ENCODE measurements at places on chromosomes 12 and 14.

- no peak for ATAC-seq
These were observed 129.3 kb upstream of the PTPRQ start for GRCh38 chr12:80314741-80315140.

DNA sequence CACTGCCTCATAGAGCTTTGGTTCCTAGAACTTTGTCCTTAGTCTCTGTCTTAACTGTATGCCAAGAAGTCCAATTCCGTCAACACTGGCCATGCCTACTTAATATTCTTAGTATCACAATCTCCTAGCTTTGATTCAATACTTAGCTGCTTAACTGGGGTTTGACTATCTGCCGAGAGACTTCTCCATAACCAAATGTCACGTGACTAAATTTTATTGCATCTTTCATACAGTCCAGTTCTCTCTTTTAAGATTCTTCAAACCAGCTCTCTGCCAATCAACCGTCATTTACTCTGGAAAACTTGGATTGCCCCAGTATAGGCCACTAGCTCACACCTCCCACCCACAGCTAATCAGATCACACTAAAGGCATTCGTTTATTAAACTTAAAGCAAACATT lies 122.8 kb downstream of the ATXN7L3B start:
- no peak for ATAC-seq

- ATAC-seq, result no peak
These were observed 38.9 kb upstream of the DICER1 start for GRCh38 chr14:95196268-95196667.

- no peak for ATAC-seq
These were observed 365.5 kb downstream of the CCDC91 start for GRCh38 chr12:28555748-28556147.

DNA sequence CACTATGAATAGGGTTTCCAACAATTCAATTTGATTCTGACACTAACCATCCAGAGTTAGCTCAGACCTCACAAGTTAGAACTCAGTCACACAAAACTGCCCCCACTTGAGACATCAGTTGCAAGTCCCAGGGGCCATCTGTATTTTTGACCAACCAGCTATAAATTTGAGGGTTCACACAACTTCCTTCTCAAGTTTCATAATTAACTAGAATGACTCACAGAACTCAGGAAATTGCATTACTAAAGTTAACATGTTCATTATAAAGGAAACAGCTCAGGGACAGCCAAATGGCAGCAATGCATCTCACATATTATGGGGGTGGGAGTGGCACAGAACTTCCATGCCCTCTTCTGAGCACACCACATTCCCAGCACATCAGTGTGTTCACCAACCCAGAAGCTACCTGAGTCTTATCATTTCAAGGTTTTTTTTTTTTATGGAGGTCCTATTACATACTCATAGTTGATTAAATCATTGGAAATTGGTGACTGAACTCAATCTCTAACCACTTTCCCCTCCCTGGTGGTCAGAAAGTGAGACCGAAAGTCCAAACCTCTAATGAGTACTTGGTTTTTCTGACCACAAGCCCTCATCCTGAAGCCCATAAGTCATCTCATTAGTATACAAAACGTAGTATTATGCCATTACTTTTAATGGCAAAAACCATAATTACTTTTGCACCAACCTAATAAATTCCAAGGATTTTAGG lies 1721.5 kb upstream of the SEL1L start:
- no peak for ATAC-seq

DNA sequence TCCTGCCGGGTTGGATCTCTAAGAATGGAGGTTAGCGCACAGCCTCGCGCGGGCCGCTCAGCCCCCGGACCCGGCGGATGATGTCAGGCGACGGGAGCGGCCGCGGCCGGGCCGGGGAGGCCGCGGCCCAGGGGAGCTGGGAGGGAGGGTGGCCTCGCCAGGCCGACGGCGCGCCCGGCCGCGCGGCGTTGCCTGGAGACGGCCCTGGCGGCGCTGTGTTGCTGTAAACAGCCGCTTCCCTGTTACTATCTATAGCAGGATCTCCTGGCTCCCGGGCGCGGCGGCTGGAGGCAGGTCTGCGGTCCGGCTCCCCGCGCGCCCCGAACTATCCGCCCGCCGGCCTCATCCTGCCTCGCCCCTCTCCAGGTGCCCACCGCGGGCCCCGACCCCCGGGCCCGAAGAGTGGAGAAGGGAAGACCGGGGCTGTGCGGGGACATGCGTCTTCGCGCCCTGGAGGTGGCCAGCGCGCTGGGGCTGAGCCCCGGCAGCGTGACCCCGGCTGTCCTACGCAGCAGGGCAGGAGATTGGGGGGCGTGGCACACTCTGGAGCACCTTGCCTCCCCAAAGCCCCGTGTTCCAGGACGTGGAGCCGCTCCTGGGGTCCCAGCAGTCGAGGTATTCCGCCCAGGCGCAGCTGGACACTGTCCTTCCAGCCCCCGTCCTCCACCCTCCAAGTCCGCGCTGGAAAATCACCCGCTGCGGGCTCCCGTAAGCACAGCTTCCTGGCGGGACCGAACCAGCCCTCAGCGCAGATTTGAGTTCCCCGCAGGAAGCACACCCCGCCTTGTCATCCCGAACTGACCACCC lies 1.4 kb upstream of the FOS start:
- ATAC-seq, result no peak

Measured in activated CD4-positive, CD25-positive, alpha-beta regulatory T cell treated with anti-CD3 and anti-CD28 coated beads, Interleukin-2, amount 50 U/mL, for 24 hours (primary cell).